CD4-positive, alpha-beta T cell treated with Interleukin-6 at 100 ng/mL for 8 hours (primary cell): ENCODE measurements at places on chromosomes 7 and 10.
A peak's percentile ranks its signal among the peaks of the same experiment; 100 is the strongest.

- DNase-seq, result no peak
Observed at GRCh38 chr7:81211204-81211933, 292.5 kb upstream of the SEMA3C start.

DNA sequence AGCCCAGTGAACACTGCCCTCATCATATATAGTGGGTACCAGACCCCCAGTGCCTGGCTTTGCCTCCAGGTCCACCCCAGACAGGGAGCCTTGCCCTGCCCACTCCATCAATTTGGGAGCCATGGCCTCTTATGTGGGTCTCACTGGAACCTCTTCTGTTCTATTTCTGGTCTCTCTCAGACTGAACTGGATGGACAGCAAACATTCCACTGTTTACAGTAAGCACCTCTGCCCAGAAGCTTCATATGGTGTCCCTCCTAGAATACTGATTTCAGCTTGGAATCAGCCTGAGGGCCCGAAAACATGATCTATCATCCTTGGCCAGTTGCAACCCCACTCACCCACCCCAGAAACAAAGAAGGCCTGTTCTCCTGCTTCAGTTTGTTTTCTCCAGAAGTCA, 81.0 kb upstream of the SLF2 start:
- no peak for DNase-seq

DNA sequence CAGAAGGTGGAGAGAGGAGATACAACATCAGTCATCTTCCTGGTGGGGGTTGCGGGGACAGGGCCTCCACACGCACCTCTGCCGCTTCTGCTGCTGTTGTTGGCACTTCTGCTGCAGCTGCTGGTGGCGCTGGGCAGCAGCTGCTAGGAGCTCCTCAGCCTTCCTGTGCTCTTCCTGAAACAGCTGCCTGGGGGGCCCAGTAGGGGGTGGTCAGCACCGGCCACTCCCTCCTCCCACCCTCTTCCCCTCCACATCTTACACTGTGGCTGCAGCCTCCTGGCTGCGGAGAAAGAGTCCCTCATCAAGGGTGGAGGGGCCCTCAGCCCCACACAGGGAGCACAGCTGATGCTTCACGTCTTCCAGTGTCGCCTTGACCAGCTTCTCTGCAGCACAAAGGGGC, 9.9 kb downstream of the SYCE1 start:
- no peak for DNase-seq

GRCh38 chr7:94028768-94029167, 24.6 kb upstream of the BET1 start:
- no peak for DNase-seq

DNA sequence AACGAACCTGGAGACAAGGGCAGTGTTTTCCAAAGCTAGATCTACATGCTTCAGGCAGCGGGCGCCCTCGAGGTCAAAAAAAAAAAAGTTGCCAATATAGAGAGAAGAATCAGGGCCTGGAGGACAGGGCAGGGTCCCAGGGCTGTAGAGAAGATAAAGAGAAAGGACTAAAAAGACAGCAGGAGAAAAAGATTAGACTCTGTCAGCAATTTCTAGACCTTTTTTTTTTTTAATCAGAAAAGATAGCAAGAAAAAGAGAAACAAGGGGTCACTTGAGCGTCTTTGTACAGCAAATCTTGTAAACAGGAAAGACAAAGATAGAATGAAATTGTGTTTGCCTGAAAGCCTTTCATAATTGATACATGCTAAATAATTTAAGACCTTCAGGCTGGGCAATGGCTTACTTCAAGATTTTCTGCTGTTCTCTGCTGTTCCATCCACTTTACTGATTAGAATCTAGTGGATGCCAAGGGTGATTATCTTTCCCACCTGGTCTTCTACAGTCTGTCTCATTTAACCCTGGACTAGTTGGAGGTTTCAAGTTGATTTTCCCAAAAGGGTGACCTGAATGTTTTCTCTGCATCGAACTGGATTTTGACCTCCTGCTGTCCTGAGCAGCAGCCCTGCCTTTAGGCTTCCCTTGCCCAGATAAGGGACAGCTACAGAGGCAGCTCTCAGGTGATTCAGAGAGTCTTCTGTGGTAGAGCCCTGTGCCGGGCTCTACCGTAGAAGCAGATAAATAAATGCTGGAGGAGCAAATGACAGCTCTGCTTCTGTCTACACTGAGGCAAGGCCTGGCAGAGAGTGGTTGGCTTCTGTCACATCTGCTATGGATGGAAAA, 5.1 kb downstream of the LMOD2 start:
- no peak for DNase-seq

GRCh38 chr10:51524041-51524440, 175.4 kb downstream of the CSTF2T start:
- DNase-seq, result no peak

DNA sequence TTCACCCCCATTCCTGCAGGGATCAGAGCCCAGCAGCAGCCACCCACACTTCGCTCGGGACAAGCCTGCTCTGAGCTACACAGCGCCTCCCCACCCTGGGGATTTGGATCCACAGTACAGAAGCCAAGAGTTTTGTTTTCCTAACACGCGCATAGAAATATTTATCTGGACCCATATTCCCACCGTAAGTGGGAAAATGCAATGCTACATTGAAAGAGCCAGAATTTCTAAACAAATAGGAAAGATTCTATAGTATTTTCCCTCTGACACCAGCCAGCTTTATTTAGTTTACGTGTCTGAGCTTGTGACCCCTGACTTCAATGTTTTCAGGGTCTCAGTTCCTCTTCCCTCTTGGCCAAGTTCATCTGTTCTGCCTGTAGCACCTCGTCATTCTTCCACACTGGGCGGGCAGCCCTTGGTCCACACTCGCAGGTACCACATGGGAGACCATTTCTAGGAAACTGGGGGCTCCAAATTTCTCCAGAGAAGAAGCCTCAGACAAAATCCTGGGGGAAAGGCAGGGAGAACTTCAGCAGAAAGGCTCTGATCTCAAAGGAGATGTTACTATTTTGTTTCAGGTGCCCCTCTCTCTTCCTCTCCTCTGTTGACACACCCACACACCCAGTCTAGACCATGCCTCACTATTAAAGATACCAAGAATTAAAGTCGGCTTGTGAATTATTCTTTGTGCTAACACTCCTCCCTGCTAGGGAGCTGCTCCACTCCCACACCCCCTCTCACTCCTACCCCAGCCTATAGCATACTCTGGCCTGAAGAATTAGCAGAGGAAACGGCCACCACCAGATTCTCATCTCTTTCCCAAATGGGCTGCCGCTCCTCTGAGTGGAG, 116.0 kb upstream of the PCGF5 start:
- DNase-seq, result no peak

- no peak for DNase-seq
Observed at GRCh38 chr10:97810446-97810845, 38.6 kb upstream of the SFRP5 start.

DNA sequence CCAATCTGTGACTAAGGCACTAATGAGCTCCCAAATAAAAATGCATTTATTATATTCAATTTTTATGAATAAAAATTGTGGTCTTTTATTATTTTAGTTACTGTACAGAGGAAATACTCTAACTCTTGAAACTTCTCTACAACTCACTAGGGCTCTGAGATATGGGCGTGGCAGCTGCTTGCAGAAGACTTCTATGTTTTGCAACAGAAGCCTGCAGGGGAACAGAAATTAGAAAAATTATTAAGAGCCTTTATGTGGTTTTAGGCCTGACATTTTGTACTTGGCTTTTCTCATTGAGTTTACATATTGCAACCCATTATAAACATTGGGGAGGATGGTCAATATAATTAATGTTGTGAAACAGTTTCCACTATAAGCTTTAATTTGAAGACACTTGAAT, 581.4 kb downstream of the TNS3 start:
- no peak for DNase-seq

GRCh38 chr7:131683536-131684125, 127.2 kb upstream of the PODXL start:
- no peak for DNase-seq

- no peak for DNase-seq
Observed at GRCh38 chr7:120799147-120799546, 58.8 kb downstream of the TSPAN12 start.

- no peak for DNase-seq
Observed at GRCh38 chr10:60135020-60135419, 228.7 kb upstream of the CCDC6 start.

GRCh38 chr10:119667562-119668328, 16.6 kb downstream of the BAG3 start:
- no peak for DNase-seq

GRCh38 chr7:128849804-128850490, 12.7 kb upstream of the ATP6V1F start:
- no peak for DNase-seq

DNA sequence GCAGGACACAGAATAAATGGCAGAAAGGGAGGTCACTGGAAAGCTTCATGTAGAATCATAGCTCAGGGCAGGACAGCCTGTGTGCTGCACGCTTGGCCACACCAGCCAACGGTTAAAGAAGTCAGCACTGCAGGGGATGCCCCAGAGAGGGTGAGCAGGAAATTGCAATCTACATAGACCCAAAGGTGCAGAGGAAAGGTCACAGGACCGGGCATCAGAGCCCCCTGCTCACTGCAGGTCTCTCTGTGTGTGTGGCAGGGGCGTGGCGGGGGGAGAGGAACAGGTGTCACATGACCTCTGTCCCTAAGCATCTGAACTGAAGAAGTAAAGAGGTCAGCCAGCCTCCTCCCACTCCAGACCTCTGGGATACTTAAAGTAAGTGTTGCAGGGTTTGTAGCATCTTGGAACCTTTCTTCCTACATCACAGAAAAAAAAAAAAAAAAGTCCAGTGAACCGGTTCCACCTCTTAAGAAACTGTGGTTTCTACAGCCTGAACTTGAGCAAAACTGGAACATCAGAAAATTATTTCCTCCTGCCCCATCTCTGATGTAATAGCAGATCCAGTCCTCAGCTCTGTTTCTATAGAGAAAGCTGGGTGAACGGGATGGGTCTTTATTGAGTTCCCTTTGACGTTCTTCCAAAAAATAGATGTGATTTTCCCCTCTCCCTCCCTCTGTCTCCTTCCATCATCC, 64.3 kb downstream of the RGS10 start:
- DNase-seq, result peak; percentile 34

- no peak for DNase-seq
Observed at GRCh38 chr10:29839826-29840515, 205.2 kb upstream of the SVIL start.

GRCh38 chr10:123021517-123021916, 12.7 kb downstream of the ACADSB start:
- no peak for DNase-seq

DNA sequence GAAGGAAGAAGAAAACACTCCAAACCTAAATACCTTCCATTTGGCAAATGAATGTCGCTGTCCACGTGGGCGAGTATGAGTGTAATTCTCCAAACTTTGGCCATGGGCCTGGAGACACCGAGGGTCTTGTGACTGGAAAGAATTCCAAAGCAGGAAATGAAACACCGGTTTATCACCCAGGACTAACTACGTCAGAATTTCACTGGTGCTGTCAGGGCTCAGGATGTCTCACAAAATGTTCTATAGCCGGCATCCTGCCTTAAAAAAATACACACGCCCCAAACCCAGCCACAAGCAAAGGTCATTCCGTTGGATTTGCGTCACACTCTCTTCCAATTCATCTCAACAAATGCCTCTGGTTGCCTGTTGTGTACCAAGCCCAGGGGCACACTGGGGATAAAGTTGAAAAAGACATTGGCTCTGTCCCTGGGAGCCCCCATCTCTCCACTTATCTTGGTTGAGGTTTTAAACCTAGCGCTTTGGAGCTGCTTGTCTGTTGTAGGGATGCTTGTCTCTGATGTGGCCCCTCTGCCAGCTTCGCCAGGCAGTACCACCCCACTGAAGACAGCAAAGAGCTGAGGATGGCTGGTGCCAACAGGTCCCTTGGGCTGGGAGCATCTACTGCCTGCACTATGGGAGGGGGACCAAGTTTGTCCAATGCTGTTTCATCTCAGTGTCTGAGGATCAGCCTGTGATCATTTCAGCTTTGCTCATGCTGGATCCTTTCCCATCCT, 31.2 kb downstream of the GSTO2 start:
- no peak for DNase-seq

DNA sequence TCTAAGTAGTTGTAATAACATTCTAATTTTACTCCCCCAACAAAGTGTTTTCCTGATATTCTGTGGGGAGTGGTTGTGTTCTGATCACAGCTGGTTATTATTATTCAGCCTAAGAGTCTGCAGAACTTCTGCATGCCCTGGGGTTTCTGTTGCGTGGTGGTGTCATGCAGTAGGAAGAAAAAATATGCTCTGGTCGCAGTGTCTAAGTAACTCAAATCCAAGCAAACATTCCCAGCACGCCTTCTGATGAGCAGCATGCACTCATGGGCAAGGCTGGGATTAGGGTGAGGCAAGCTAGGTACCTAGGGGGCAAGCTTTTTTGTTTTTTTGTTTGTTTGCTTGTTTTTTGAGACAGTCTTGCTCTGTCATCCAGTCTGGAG, 112.8 kb upstream of the KMT2E start:
- DNase-seq, result no peak

DNA sequence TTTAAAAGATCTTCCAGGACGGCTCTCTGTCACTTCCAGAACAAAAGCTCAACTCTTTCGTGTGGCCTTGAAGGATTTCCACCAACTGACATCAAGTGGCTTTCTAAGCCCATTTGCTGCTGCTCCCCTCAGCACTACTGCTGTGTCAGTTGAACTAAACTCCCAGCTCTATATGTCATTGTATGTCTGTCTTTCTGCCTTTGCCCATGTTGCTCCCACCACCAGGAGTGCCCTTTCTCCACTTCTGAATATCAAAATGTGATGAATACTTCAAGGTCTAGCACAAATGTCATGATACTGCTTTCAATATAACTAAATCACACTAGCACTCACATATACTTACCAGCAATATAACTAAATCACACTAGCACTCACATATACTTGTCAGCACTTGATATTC, 138.3 kb downstream of the ATXN7L1 start:
- no peak for DNase-seq

DNA sequence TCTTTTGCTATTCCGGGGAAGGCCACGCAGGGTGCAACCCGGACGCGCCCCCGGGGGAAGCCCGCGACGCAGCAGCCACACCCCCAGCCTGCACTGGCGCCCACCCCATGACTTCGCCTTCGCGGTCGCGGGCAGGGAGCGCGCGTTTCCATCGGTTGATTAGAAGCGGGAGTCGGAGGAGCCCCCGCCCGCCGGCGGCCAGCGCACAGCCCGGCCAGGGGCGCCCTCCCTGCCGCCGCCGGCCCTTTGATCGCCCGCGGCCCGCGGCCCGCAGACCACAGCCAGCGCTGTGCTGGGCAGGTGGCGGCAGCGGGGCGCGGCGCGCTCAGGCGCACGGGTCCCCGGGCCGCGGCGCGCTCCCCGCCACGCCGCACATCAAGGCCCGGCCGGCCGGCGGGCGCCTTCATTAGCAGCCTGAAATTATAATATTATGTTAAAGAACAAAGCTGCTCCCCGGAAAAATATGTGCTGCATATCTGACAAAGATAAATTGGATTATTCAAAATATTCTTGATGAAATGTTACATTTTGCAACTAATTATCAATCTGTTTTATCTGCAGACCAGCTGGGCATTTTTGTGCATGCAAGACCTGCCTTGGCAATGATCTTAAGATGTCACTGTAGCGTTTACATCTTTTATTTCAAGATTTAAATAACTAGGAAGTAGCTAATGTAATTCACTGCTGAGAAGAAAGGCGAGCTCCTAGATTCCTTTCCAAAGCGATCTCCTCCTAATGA, 160.7 kb upstream of the MKI67 start:
- no peak for DNase-seq

GRCh38 chr7:158447506-158448171, 140.0 kb downstream of the PTPRN2 start:
- DNase-seq, result no peak
